ENCODE measurements at places on chromosomes 11 and 22.

DNA sequence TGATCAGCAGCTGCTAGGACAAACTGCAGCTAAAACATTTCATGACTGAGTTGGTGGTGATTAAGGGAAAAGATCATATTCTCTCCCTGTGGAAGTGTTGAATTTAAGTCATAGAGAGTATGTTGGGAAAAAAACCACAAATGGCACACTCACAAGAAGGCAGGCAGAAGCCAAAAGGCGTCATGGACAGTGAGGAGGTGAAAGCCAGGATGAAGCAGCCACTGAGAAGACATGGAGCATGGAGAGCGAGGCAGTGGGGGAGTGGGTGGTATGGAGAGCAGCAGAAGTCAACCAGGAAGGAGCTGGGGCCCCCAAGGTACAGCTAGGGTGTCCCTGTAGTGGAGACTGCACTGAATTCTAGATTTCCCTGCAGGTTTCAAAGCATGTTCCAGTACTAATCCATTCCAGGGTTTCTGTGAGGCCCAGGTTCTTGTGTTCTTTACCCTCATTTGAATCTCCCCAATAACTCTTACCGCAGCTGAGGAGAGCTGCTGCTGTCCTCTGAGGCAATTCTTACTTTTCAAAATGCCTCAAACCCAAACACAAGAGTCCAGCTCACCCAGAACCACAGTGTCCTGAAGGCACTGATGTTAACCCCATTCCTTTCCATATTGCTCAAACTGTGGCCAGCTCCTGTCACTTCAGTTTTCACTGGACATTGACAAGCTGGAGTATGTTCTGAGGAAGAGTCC lies 191.8 kb upstream of the E2F8 start:
- no peak for DNase-seq

DNA sequence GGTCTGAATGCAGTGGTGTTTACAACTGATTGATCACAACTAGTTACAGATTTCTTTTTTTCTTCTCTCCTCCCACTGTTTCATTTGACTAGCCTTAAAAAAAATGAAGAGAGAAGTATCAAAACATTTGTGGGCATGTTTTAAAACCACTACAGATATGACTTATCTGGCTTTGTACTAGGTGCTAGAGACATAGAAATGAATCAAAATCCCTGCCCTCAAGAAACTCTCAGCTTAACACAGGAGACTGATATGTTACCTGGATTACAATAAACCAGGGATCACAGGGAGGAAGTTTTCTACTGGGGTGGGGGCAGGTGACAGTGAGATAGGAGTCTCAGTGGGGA lies 25.2 kb upstream of the CTR9 start:
- no peak for DNase-seq

DNA sequence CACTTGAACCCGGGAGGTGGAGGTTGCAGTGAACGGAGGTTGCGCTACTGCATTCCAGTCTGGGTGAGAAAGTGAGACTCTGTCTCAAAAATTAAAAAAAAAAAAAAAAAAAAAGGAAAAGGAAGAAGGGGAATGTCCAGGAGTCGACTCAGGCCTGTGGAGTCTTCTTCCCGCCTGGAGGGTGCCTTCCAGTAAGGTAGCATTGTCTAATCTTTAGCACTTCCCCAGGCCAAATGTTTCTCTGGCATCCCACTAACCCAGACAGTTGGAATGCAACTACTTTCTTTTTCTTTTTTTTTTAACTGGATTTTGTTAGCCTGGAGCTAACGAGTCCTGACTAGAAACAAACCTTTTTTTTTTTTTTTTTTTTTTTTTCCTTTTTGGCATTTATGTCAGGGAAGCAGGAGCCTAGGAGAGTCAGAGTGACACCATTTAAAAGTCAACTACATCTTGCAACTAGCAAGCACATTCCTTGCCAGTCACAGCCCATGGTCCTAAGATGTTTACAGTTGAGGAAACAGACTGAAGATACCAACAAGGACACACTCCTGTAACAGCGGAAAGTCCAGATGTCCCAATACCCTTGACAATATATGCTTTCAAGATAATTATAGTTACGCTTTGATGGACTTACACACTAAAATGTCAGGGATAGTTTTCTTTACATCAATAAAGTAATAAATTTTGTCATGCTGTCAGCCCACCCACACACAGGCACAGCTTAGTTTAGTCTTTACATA lies 10.6 kb downstream of the PLET1 start:
- no peak for DNase-seq

- DNase-seq: no peak
Measured at GRCh38 chr11:28476049-28476448, 367.9 kb downstream of the METTL15 start.

GRCh38 chr11:125585487-125585886 lies 7.2 kb upstream of the STT3A start:
- no peak for DNase-seq

GRCh38 chr22:25023879-25024278 lies 71.4 kb downstream of the KIAA1671 start:
- DNase-seq: no peak

GRCh38 chr11:114099392-114100178 lies 40.1 kb downstream of the ZBTB16 start:
- DNase-seq: no peak

DNA sequence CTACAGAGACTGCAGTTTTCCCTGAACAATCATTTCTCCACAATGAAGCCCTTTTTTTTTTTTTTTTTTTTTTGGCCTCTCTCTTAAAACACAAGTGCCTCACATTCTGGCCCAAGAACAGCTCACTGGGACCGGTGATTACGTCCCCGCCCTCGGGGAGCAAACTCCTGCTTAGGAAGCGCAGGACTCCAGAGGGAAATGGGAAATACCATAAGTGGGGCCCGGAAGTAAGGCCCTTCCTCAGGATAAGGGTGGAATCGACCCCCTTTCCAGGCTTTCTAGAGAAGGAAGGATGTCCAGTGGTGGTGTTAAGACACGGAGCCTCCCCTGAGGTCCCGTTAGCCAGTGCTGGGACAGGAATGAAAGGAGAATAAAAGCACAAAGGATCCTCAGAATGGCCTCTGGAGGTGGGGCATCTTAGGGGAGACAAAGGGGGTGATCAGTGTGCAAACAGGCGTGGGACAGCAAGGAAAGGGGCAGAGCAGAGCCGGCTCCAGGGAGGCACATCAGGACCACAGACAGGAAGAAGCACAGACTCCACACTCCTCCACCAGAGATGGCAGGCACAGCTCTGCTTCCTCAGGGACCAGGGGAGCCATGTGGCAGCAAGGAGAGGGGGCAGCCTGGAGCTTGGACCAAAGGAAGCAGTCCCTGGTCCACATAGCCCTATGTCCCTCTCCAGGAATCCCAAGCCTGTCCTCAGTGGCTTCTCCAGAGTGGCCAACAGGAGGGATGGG lies 61.3 kb downstream of the CHST1 start:
- DNase-seq: no peak

GRCh38 chr22:39429186-39429585 lies 27.6 kb upstream of the MGAT3 start:
- no peak for DNase-seq

DNA sequence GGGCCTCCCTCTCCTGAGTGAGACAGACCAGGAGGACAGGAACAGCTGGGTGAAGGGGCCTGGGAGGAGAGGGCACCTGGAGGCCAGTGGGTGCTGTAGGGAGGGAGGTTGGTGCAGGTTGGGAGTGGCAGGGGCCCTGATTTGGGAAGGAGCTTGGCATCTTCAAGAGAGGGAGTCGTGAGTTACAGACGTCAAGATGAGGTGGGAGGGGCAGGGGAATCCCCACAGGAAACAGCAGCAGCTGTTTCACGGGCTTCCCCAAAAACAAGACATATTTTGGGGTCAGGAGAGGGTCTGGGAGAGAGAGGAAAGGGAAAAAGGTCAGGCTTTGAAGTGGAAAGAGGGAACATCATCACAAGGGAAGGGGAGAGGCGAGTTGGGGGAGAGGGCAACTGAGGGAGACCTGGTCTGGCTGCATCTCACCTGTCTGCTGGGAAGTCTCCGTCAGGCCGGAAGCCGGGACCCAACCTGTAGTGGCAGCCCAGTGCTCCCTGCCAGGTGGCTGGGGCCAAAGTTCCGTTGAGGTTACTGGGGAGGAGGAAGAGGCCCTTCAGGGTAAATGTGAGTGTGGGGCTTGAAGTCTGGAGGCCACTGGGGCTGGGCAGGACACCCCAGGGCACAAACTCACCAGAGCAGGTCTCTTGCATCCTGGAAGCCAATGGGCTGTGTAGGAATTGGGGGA lies 4.4 kb downstream of the NAALADL1 start:
- DNase-seq: no peak

DNA sequence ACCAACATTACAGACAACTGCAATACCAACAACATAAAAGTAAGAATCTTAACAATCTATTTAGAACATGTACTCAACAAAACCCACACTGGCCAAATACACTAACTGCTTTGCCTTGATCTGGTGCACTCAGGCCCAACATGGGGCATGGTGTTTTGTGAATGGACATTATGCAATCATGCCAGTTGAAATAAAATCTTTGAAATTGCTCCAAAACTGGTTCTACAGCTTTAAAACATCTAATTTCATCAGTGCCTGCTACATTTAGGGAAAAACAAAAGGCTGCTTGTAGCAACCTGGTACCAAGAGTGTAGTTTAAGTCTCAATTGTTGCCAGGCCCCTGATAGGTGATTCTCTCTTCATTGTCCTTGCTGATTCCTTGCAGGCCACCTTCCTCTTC lies 3.3 kb upstream of the CTR9 start:
- no peak for DNase-seq

DNA sequence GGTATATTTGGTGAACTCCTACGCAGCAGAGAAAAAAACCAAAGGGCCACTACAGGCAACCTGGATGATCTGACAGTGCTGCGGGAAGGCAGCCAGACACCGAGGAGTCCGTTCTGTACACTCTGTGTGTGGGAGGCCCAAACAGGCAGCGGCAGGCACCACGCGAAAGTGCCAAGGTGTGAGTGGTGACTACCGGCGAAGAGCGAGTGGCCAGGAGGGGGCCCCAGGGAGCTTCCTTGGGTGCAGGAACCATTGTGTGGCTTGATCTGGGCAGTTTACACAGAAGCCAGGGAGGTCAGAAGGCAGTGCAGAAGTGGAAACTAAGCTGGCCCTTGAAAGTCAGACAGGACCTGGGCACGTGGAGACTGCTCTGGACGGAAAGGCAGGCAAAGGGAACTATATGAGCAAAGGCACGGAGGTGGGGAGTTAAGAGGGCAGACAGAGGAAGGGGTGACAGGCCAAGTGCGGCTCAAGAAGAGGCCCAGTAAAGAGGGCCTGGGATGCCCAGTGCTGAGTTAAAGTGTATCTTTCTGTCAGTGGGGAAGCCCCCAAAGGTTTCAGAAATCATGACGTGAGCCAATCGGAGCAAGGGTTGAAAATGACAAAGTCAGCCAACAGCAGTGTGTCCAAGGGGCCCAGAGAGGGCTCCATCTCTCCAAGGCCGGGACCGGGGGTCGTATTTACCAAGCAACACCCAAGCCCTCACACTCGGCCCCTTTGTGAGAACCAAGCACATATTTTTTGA lies 10.6 kb downstream of the TMEM184B start:
- DNase-seq: no peak

- DNase-seq: no peak
Measured at GRCh38 chr11:460331-461199, 10.5 kb downstream of the PTDSS2 start.

Measured in stimulated activated CD8-positive, alpha-beta memory T cell treated with anti-CD3 and anti-CD28 coated beads, Interleukin-4, amount 100 ng/mL, for 1 hour (primary cell).